ENCODE measurements at places on chromosomes 5 and 9.
A peak's percentile ranks its signal among the peaks of the same experiment; 100 is the strongest.

GRCh38 chr5:154701181-154701580 lies 54.0 kb upstream of the LARP1 start:
- no peak for DNase-seq

DNA sequence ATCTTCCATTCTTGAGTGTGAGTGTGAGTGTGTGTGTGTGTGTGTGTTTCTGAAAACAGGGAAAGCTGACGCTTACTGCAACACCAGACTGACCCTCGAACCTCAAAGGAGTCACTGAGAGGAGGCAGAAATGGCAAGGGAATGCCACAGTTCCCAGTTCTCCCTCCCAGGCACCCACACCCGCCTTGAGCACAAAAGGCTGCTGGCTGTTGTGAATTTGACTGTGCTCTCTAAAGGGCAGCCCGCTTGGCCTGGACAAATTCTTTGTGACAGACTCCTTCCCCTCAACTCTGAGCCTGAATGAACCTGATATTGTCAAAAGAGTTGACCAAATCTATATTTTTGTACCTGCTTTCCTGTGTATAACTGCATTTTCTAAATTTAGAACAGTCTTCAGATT lies 245.7 kb upstream of the IRX2 start:
- no peak for DNase-seq

DNA sequence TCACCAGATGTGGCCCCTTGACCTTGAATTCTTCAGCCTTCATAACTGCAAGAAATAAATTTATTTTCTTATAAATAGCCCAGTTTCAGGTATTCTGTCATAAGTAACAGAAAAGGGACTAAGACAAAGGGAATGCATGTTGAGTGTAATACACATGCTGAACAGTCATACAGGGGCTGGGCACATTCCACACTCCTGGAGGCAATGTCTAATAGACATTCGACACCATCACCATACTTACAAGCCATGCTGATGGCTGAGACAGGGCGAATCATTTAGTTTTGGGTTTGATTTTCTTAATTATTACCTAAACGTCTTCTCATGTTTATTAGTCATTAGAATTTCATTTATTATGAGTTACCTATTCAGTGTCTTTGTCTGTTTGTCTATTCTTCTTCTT lies 68.5 kb downstream of the TENT4A start:
- DNase-seq: no peak

DNA sequence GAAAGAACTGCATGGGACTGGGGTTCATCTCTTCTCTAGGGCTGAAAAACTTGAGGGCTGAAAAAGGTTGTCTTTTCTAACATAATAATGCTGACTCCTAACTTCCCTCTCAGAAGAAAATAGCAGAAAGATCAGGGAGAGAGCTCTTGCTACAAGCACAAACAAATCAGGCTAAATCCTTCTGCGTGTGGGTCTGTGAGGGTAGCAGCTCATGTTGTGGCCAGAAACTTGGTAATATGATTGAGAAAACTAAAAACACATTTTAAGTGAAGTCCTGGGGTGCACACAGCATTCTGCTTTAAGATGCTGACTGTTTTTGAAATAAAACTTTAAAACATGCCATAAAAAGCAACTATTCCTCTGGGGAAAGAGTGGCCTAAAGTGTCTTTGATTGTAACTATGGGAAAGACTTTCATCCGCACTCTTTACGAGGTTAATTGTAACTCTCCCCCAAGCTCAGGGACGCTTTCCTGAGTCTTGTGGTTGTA lies 56.7 kb downstream of the SAXO1 start:
- DNase-seq: no peak

DNA sequence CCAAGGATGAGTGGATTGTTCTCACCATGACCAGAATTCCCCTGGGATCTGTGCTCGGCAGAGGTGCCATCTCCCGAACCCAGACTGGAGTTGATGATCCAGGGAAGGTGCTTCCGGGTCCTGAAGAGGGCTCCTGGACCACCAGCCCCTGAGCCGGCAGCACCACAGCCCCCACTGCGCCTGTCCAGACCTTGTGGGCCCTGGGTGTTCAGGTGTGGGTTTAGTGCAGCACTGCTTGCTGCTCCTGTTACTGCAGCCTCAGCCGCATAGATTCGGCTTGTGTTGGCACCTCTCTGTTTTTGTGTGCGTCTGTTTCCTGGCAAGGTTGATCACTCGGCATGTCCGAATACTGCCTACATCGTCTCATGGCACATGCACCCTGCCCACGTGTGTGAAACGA lies 16.3 kb upstream of the NPM1 start:
- DNase-seq: no peak

GRCh38 chr5:59449905-59450644 lies 443.5 kb downstream of the PDE4D start:
- no peak for DNase-seq

GRCh38 chr5:15885156-15885555 lies 294.4 kb downstream of the MARCHF11 start:
- no peak for DNase-seq

DNA sequence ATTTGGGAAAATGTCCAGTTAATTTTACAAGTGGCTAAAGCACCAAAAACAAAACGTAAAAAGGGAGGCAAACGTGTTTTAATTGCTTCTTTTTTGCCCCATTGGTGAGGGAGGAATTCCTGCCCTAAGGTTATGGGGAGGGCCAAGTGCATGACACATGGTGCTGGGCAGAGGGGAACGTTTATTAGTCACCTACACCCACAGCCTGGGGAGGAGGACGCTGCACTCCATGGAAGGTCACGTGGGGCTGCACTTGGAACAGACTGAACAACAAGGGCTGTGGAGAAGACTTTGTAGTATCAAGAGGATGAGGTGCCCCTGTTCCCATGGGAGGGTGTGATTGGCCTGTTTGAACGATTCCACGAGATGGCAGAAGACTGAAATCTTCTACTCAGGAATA lies 13.7 kb upstream of the ADAMTS16 start:
- DNase-seq: peak; percentile 76

DNA sequence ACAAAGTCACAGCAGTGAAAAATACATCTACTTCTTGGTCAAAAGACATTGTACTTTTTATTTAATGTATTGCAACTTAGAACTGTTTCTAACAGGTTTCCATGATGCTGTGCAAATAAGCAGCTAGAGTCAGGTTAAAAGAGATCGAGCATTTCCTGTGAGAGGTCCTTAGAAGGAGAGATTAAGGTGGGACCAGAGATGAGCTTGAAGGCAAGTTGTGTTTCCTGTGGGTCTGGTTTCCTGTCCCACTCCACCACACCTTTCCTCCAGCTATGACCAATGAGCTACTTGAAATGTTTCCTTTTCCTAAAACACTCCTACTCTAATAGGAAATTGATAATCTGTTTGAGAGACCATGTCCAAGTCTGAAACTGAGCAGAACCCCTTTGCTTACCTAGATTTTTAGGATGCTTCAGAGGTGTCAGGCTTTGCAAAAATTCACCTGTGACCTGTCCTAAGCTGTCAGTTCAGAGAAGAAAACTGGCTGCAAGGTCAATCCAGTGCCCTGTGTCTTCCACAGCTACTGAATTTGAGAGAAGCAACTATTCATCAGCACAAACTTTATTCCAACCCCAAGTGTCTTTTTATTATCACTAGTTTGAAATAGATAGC lies 13.1 kb upstream of the RLN1 start:
- no peak for DNase-seq

DNA sequence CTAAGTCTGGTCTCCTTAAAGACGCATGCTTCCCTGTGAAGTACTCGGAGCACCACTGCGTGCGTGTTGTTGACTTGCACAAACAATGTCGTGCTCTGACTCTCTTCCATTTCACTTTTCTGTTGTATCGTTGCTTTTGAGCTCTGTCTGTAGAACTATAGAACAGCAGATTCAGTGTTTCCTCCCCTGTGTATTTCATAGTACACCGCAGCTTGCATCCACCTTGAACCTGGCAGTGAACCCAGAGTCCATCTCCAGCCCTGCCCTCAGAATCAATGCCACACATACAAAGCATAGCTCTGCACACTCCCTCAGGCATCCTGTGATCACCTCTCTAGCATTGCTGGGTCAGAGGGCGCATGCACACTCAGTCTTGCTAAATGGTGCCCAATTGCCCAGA lies 37.2 kb upstream of the ADAMTS2 start:
- DNase-seq: no peak

GRCh38 chr5:14039063-14039462 lies 94.6 kb upstream of the DNAH5 start:
- no peak for DNase-seq

- peak; percentile 94 for DNase-seq
These were observed 54.1 kb upstream of the ABL1 start for GRCh38 chr9:130780865-130781504.

GRCh38 chr5:148833122-148833521 lies 6.7 kb downstream of the ADRB2 start:
- no peak for DNase-seq

DNA sequence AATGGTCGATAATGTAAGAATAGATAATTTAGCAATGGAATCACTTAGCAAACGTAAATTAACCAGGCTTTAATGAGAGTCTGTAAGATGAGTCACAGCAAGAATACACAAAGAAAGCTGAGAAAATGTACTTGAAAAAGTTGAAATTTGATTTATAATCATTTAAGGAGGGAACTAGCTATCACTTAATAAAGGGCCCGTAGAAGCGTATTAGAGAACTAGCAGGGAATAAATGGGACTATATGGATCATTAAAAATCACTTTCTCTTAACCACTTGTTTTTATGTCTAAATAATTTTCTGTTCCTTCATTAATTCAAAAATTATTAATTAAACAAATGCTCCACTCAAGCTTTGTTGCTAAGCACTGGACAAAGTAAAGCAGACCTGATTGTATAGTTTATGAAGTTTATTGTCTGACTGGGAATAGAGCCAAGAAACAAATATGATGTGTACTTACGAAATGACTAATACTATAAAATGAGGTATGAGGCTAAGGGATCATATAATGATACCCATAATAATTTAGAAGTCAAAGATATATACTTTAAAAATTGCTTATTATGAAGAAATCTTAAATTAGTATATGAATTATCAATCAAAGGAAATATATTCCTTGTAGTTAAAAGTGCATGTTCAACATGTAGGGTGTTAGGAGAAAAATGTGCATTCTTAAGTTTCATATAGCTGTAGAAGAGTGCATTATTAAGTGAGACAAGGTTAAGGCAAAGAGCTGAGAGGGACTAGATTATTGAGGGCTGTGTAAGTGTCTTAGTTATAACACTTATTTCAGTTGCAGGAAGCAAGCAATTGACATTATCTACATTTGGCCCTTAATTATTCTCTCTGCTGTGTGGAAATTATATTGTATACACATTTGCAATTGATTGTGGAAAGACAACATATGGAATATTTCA lies 196.8 kb downstream of the PRDM9 start:
- no peak for DNase-seq

DNA sequence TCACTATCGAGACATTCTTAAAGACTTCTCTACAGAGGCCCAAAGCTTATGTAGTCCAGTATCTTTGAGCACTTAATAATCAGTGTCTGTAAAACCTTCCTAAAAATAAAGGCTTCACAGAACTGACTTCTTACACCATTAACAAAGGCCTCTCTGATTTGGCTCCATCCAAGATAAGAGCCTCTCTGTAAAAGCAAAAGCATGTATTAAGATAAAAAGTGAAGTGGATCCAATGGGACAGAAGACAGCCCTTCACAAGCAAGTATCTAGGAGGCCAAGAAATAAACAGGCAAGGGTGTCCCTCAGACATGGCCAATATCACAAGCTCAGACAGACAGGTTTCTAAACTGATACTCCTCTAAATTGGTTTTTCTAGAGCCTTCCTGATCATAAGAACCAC lies 11.9 kb downstream of the LHFPL2 start:
- no peak for DNase-seq

GRCh38 chr5:157459715-157460599 lies at the start of gene NIPAL4:
NIPAL4 (plus strand) TSS chr5:157460213; CDS start chr5:157460321, 108 bp downstream.
- DNase-seq: no peak

DNA sequence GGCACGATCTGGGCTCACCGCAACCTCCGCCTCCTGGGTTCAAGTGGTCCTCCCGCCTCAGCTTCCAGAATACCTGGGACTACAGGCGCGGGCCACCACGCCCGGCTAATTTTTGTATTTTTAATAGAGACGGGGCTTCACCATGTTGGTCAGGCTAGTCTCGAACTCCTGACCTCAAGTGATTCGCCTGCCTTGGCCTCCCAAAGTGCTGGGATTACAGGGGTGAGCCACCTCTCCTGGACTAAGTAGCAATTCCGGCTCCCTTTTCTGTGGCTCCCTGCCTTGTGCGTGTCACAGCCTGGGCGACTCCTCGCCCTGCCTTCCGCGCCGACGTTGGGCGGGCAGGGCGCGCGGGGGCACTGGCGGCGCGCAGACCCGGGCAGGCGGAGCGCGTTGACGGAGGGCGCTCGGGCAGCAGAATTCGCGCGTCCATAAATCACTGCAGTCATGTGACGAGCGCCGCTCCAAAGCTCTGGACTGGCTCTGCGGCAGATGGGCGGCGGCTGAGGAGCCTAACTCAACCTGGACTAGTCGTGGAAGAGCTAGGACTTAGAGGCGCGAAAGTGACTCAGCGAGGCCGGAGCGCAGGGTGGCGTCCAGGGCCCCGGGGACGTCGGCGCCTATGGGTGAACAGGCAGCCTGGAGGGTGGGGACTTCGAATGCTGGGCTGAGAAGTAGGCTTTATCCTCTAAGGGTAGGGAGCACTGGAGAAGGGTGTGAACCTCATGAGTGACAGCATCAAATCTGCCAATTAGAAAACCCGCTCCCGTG lies 1.4 kb upstream of the CIZ1 start:
- no peak for DNase-seq

DNA sequence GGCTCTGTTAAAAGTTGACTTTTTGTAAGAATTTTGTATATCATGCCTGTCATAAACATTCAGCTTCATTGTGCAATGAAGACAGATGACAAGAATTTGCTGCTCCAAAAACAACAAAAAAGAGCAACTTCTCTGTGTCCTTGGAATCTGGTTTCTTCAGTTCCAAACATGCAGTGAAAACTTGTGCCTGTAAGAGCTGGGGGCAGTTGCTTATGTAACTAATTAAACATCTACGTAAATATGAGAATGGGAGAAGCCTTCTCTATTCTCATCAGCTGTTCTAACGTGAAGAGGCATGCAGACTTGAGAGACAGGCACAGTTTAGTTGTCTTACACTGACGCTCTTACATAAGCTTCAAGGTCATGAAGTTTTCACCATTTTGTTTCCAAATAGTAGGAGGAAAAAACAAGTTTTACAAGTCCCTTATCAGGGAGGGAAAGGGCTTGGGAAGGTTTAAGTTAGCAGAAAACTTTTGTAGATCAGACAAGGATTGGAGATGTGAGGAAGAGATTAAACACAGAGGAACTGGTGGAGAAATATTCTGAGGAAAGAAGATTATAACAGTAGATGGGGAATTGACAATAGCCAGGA lies 170.4 kb downstream of the RFK start:
- DNase-seq: no peak

DNA sequence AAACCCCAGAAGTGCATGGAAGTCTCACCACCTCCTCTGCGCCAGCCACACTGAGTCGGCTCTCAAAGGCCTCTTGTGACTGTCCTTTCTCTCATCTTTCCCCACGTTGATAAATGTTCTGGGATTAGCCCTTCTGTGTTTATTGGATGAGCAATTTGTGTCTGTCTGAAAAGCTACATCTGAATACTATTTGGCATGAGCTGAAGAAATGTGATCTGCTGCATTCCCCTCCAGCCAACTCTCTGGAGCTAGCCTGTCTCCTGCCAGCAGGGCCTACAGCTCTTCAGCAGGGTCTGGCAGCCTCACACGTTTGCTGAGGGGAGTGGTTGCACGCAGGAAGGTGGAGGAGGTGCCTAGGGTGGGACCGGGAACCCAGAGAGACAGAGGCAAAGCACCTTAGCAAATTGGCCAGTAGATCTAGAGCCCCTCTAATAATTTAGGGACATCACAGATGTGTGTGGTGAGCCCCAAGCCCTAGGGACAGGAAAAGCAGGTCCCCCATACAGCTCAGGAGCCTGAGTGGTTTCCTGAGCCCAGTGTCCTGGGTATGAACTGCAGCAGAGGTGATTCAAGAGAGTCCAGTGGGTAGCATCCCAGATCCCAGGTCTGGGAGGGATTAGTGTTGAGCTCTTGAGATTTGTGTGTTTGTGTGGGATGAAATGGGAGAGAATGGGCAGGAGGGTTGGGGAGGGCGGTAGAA lies 20.5 kb upstream of the B4GALT1 start:
- no peak for DNase-seq

All from H4 (cell line).